G401 (cell line): ENCODE measurements at places on chromosomes 2 and 18. TPM values are rescaled to one million over a fixed set of nuclear protein-coding genes. Genes with fewer than 3 reads are reported as not detected.

ASIC4 gene
- 0.25 TPM in 1 of 2 replicates, not detected in the other for total RNA-seq

ATP6V1C2 gene
- total RNA-seq, result 0.06 TPM in 1 of 2 replicates, not detected in the other

FAP gene
- total RNA-seq, result not detected in 2 replicates

ASPRV1 gene
- total RNA-seq, result 0.55 and 1.3 TPM in 2 replicates

C2orf66 gene
- not detected in 2 replicates for total RNA-seq

AGXT gene
- total RNA-seq, result not detected in 2 replicates

ARHGAP28 gene
- 0.61 and 1.0 TPM in 2 replicates for total RNA-seq

ADD2 gene
- total RNA-seq, result 0.61 TPM in 1 of 2 replicates, not detected in the other

KATNAL2 gene
- 7.0 and 15.0 TPM in 2 replicates for total RNA-seq

SCYGR3 gene
- total RNA-seq, result not detected in 2 replicates

ANKRD62 gene
- total RNA-seq, result not detected in 2 replicates

LGALSL gene
- 11.6 and 26.8 TPM in 2 replicates for total RNA-seq

RTP5 gene
- not detected in 2 replicates for total RNA-seq

SRD5A2 gene
- total RNA-seq, result not detected in 2 replicates

NEURL3 gene
- not detected in 2 replicates for total RNA-seq

DSEL gene
- 0.06 and 0.14 TPM in 2 replicates for total RNA-seq

C1QL2 gene
- total RNA-seq, result not detected in 2 replicates

THAP4 gene
- 85.0 and 86.2 TPM in 2 replicates for total RNA-seq
